ENCODE measurements at places on chromosomes 1 and 21. TPM values are rescaled to one million over a fixed set of nuclear protein-coding genes. Genes with fewer than 3 reads are reported as not detected.

The HENMT1 gene
- 2.7 TPM for total RNA-seq

DNA sequence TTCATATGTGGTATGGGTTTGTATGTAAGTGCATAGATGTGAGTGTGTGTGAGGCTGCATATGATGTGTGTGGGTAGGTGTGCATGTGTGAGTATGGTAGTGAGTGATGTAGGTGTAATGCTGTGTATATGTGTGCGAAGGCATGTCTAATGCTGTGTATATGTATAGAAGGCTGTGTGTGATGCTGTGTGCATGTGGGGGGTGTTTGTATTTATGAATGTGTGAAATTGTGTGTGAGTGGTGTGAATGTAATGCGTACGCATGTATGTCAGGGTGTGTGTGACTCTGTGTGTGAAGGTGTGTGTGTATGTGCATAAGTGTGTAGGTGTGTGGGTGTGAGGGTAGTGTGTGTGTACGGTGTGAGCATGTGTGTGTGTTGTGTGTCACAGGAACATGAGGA lies 300.0 kb downstream of the OMA1 start:
- H3K4me3 ChIP-seq, result no peak overlapping the region
- H3K27me3 ChIP-seq, result peaks cover 9% of the 10 kb centered on the region
- DNase-seq, result no peak
- H3K4me1 ChIP-seq, result peaks cover 13% of the 10 kb centered on the region
- no peak overlapping the region for H3K27ac ChIP-seq

GRCh38 chr1:103901072-103901471 lies 151.4 kb downstream of the AMY1C start:
- H3K4me1 ChIP-seq, result no peaks in the 10 kb centered on the region
- H3K27ac ChIP-seq, result no peak overlapping the region
- DNase-seq, result no peak
- H3K27me3 ChIP-seq, result no peaks in the 10 kb centered on the region

GRCh38 chr21:15564907-15565306 lies 164.9 kb upstream of the USP25 start:
- no peaks in the 10 kb centered on the region for H3K36me3 ChIP-seq
- H3K4me1 ChIP-seq, result no peaks in the 10 kb centered on the region
- DNase-seq, result no peak
- no peak overlapping the region for H3K27ac ChIP-seq
- no peaks in the 10 kb centered on the region for H3K27me3 ChIP-seq

DNA sequence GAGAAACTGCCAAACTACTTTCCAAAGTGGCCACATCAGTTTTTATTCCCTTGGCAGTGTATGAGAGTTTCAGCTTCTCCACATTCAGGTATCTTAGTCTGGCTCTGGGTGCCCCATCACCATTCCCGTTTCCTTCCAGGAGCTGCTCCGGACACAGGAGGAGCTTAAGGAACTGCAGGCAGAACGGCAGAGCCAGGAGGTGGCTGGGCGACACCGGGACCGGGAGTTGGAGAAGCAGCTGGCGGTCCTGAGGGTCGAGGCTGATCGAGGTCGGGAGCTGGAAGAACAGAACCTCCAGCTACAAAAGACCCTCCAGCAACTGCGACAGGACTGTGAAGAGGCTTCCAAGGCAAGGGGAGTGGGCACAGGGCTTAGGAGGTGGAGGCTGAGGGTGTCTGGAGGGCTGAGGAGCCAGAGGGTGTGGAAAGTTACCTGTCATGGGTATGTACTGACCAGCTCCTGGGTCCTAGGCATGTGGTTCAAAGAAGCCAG lies 10.9 kb upstream of the TUFT1 start:
- no peak overlapping the region for H3K4me3 ChIP-seq
- H3K27ac ChIP-seq, result no peak overlapping the region
- no peaks in the 10 kb centered on the region for H3K4me1 ChIP-seq
- H3K27me3 ChIP-seq, result peaks cover 19% of the 10 kb centered on the region

- no peak for DNase-seq
- peaks cover 18% of the 10 kb centered on the region for H3K36me3 ChIP-seq
- H3K4me3 ChIP-seq, result no peak overlapping the region
- peaks cover 10% of the 10 kb centered on the region for H3K4me1 ChIP-seq
- H3K27me3 ChIP-seq, result peaks cover 3% of the 10 kb centered on the region
Measured at GRCh38 chr1:165659581-165659895, 28.5 kb downstream of the MGST3 start.
